ENCODE measurements at places on chromosomes 1 and 21. TPM values are rescaled to one million over a fixed set of nuclear protein-coding genes. Genes with fewer than 3 reads are reported as not detected.

- DNase-seq, result no peak
Observed at GRCh38 chr1:229204921-229205777, 65.8 kb upstream of the RAB4A start.

- no peak for DNase-seq
Observed at GRCh38 chr1:235841938-235842545, 24.7 kb downstream of the LYST start.

PLA2G2E gene
- total RNA-seq, result not detected

TAL1 gene
- under 0.01 TPM for total RNA-seq

CNIH3 gene
- 0.64 TPM for total RNA-seq

SUMO3 gene
- total RNA-seq, result 131 TPM

FCRL3 gene
- total RNA-seq, result not detected

RGS16 gene
- total RNA-seq, result 3.7 TPM

CYP4A22 gene
- total RNA-seq, result not detected

DNA sequence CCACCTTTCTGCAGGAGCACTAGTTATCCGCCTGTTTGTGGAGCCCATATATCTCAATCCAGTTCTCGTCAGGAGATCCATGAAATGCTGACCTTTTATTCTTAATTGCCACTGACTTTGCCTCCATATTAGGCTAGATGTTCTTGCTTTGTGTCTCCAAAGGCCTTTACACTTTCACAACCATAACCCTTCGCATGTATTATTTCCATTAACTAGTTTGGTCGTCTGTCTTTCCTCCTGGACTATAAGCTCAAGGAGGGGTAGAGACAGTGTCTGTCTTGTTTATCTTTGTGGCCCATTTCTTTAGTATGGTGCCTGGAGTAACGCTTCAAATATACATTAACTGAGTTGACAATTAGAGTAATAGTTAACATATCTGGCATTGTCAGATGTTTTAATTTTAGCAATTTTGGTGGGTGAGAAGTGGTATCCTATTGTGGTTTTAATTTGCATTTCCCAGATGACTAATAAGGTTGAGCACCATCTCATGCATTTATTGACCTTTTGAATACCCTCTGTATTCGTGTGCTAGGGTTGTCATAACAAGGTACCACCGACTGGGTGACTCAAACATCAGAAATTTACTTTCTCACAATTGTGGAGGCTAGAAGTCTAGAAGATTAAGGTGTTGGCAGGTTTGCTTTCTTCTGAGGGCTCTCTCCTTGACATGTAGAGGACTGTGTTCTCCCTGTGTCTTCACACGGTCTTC is 21.7 kb upstream of the IL12RB2 start:
- peak; percentile 81 for DNase-seq

- no peak for DNase-seq
Observed at GRCh38 chr21:42350927-42351426, at the start of gene TFF2. TFF2 (minus strand) TSS chr21:42350994; CDS start chr21:42350957, 37 bp downstream.

DNA sequence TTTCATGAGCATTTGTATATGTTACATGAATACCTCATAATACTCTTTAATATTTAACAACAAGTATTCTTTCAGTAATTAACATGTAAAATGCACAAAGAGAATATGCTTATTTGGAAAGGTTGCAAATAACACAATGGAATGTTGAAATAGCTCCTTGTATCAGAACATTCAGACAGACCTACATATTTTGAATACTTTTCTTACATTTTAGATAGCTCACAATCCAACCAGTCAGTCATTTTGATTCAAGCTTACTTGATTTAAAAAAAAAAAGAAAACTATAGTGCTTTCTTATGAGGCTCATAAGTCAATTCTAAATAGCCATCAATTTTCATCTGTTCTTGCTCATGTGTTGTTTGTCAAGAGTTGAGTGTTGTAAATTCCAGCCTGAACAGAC is 518.8 kb downstream of the ADGRL2 start:
- DNase-seq, result peak; percentile 4

DNA sequence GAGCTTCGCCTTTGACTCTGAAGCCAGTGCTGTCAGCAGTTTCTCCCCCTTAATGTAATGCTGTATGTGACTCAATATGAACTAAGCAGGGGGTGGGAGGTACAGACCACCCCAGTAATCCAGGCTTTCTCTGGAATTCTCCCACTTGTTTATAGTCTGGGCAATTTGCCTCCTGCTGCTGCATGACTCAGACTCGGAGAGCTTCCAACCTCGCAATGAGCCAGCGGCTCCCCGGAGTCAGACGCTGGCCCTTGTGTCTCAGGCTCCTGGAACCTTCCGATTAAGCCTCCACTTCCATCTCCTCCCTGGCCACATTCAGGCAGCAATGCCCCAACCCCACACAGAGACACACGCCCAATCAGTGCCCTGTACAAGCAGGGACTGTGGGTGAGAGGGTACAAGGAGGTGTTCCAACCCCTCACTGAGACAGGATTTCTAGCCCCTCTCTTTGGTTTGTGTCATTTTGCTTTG is 471.7 kb upstream of the VAMP3 start:
- DNase-seq, result peak; percentile 83

- DNase-seq, result peak; percentile 65
Observed at GRCh38 chr1:87151500-87152421, 176.9 kb upstream of the LMO4 start.

- DNase-seq, result no peak
Observed at GRCh38 chr1:33902486-33903209, 38.8 kb downstream of the HMGB4 start.

DNA sequence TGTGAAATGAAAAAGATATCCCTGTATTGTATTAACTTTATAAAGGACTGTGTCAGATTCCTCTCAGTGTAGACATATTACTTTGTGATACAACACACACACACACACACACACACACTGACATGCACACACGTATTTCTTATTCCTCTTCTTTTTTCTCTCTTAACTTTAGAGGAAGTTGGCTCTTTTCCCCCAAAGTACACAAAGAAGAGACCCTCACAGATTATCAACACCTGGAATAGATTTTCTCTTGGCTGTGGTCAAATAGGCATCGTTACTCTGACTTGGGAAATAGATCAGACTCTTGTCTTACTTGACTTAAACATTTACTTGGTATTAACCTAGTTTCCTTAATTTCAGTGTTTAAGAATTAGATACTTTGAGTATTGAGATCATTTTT is 792.8 kb downstream of the ADGRL2 start:
- no peak for DNase-seq

DNA sequence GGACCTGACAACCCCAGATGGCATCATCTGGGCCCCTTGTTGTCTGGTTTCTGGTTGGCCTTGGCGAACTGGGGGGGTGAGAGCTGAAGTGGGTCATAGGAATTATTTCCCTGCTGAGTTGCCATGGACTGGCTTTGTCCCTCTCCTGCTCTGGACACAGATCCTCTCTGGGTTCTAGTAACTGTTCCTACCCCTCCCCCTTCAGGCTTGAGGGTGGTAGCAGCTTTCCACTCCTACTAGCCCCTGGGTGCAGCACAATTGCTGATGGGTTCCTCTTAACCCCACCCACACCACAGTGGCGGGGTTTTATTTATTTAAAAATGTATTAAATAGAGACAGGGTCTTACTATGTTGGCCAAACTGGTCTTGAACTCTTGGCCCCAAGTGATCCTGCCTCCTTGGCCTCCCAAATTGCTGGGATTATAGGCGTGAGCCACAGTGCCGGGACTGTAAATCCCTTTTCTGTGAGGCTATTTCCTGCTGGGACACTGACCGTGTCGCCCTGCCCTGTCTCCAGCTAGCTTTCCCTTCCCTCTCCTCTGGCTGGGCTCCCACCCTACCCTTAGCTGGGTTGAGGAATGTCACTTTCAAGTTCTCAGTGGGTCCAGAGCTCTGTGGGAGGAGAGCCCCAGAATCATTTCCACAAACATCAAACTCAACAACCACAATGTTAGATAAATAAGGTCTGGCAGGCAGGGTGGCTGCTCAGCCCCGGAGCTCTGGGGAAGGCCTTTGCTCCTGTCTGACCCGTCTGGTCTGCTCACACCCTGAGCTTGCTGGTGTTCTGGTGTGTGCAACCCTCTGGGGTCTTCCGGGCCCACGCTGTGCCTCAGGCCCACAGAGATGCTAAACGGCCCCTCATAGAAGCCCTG is 112.7 kb upstream of the WNT4 start:
- DNase-seq, result no peak

DNA sequence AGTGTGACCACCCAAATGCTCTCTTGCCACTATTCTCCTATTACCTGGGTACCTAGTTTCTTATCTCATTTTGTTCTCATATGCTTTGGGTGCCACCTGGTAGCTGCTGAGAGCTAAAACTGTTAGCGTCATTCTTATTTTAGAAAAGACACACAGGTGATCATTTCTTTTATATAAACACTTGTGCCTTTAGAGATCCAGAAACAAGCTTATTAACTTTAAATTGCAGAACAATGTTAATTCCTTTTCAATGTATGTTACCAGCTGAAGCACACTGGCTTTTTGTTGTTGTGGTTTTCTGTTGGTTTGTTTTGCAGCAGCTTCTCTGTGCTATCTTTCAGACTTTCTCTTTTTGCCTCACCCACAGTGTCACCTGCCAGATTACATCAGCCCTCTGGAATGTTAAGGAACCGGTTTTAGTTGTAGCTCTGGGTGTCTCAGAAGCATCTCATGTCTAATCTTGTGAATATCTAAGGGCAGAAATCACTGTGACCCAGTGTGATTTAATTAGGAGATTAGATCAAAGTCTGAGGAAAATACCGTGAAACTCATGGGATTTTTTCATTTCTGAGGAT is 43.4 kb upstream of the SLC19A2 start:
- peak; percentile 97 for DNase-seq

GRCh38 chr1:64969305-64970046 is 3.1 kb upstream of the JAK1 start:
- DNase-seq, result no peak

SPRR1A gene
- total RNA-seq, result not detected

- DNase-seq, result no peak
Observed at GRCh38 chr1:111161843-111162487, 21.9 kb downstream of the CEPT1 start.

DNA sequence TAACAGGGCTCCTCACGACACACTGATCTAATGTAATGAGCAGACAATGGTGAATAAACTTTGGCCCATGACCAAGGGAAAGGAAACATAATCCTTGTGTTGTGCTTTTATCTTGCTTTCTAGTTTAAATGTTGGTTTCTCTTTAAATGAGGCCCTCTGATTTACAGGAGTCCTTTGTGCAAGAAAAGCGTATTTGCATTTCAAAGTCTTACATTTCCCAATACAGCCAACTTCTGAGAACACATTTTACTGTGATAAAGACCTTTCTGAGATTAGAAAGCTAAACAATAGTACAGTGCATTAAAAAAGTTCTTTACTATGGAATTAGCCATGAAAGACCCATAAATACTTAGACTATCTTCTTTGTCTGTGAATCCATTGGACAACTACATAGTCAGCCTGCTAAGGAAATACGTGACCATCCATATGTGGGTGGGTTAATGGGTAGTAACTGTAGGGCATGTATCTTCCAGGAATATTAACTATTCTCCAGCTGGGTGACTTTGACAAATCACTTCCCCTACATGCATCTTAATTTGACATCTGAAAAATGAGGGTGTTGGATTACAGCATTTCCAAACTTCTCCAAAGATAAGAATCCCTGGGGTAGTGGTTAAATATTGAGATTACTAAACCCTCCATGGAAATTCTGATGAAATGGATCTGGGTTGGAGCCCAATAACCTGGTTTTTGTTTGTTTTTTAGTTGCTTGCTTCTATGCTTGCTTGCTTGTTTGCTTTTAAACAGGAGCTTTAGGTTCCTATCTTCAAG is 50.3 kb upstream of the USP1 start:
- DNase-seq, result no peak

DNA sequence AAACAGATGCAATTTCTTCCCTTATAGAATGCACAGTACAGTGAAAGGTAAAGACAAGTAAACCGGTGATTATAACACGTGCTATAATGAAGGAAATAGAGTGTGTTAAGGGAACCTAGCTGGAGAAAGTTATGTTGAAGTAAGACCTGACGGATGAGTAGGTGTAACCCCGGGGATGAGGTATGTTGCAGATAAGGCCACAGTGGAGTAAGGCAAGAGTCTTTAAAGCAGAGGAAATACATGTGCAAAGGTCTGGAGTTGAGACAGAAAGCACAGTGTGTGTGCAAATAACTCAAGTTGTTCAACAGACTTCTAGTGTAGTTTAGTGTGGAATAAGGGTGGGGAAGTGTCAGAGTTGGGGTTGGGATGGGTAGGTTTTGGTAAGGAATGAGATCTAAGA is 2.9 kb downstream of the DBT start:
- no peak for DNase-seq

- DNase-seq, result peak; percentile 58
Observed at GRCh38 chr1:205279986-205280385, 41.6 kb downstream of the NUAK2 start.

DNA sequence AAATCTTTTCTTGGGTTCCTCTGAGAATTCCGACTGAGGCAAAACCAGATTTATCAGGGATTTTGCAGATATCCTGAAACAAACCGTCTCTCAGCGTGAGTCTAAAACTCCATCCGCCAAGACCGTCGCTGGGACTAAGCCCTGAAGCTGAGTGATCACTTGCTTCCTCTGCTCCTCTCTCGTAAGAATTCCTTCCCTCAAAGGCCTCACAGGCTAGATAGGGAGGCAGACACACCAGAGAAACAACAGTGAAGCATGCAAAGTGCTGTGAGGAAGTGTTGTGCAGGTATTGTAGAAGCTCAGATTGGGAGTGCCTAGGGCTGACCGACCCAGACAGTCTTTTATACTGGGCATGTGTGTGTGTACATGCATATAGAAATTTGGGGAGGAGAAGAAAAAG is 119.1 kb downstream of the RGS7 start:
- DNase-seq, result no peak
